ENCODE measurements at places on chromosomes 1 and 21.
A peak's percentile ranks its signal among the peaks of the same experiment; 100 is the strongest.

GRCh38 chr1:72286401-72286800 is 4.1 kb upstream of the NEGR1 start:
- DNase-seq: no peak

DNA sequence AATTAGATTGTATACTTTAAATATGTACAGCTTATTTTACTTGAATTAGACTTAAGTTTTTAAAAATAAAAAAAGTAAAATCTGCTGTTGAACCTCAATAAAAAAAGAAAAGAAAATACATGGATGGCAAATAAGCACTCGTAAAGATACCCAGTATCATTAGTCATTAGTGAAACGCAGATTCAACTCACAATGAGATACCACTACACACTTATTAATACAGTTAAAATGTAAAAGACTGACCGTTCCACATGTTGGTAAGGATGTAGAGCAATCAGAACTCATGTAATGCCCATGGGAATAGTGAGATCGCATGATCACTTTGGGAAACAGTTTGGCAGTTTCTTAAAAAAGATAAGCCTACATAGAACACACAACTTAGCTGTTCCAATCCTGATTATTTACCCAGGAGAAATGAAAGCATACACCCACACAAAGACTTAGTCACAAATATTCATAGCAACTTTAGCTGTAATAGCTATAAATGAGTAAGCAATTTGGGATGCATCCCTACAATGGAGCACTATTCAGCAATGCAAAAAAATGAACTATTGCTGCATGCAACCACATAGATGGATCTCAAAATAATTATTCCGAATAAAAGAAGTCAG is 7.3 kb downstream of the SH2D1B start:
- peak; percentile 35 for DNase-seq

DNA sequence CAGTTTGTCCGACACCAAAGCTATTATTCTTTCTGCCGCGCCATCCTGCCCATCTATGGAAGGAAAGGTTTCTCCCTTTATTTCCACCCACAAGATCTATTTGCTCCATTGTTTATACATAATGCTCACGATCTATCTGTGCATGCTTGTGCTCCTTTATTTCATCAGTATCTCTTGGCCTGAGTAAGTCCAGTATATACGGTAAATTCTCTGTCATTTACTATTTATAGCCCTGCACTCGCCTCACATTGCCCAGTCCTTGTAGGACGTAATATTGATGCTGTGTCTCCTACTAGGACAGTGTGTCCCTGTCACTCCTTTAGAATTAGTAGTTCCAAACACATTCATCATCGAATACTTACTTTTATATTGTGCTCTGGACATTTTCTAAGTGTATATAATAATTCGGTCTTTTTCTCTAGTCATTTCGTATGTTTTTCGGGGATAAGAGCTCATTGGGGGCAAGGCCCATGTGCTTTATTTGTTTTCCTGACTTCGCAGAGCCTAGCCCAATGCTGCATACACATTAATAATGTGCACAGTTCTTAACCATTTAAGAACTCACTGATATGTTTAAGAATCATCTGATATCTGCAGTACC is 3.1 kb upstream of the NID1 start:
- DNase-seq: no peak

DNA sequence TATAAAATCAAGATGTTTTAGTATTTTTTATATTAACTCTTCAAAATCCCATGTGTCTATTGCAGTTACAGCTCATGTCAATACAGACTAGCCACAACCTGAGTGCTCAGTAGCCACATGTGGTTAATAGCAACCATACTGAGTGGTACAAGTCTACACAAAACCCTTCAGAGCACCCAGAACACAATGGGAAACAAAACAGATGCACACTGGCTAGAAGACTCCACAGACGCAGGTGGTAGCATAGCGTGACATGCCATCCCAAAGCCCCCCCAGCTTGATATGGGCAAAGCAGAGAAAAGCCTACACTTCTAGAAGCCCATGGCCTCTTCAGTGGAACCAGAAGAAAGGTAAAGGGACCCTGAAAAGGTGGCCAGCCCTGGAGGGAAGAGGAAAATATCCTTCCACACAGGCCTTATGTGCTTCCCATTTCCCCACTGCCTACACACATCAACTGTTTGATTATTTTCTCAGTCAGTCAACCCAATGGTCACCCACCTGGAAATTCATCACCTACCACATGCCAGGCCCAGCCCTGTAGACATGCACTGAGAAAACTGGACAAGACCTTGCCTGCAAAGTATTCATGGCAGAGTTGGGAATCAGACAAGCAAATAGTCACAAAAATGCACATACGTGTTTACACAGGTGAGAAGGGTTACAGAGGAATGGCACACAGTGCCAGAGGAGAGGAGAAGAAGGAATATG is 175.0 kb downstream of the VAV3 start:
- no peak for DNase-seq

DNA sequence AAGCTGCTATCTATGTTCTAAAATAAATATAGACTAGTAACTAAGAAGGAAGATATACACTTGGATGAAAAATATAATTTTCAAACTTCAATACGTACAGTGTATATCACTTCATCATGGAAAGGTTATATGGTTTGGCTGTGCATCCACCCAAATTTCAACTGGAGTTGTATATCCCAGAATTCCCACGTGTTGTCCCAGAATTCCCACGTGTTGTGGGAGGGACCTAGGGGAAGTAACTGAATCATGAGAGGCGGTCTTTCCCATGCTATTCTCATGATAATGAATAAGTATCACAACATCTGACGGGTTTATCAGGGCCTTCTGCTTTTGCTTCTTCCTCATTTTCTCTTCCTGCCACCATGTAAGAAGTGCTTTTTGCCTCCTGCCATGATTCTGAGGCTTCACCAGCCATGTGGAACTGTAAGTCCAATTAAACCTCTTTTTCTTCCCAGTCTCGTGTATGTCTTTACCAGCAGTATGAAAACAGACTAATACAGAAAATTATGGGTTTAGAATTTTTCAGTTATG is 10.7 kb downstream of the NEGR1 start:
- no peak for DNase-seq

DNA sequence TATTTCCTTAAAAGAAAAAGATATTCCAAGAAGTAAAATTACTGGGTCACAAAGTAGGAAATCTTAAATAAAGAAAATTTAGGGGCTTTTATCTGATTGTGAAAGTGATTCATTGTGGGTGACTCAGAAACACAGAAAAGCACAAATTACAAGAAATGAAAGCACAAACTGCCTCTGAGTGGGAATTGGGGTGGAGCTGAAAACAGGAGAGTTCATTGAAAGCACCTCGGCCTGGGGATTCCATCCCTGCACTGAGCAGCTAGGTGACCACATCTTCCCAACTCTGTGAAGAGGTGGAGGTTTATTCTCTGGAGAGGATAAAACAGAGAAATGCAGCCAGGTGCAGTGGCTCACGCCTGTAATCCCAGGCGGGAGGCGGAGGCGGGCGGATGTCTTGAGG is 7.4 kb downstream of the GJA4 start:
- DNase-seq: no peak

- DNase-seq: no peak
Observed at GRCh38 chr1:150575072-150575489, 4.3 kb downstream of the MCL1 start.

DNA sequence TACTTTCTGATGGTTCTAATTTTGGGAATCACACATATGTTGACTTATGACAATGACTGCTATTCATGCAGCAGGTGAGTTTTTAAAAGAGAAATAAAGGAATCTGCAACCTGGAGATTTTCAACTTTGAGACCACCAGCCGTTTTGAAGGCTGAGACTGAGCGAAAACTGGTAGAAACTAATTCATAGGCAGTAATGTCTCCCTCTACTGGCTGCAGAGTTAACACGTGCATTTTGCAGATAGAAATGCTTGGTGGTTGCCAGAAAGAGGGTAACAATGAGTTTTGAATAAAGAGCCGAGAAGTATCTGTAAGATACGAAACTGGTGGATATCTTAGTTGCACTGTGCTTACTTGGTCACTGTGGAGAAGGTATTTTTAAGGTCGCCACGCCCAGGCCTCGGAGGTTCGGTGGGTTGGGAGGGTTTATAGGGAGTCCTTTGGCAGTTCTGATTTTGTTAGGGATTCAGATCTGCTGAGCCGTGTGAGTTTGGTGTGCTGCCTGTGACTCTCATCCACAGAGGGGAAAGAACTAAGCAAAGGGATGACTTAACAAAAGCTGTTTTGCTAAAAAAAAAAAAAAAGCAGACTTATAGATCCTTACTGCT is 83.0 kb downstream of the RYR2 start:
- no peak for DNase-seq

GRCh38 chr1:205714190-205714905 is 34.0 kb upstream of the SLC45A3 start:
- DNase-seq: no peak

DNA sequence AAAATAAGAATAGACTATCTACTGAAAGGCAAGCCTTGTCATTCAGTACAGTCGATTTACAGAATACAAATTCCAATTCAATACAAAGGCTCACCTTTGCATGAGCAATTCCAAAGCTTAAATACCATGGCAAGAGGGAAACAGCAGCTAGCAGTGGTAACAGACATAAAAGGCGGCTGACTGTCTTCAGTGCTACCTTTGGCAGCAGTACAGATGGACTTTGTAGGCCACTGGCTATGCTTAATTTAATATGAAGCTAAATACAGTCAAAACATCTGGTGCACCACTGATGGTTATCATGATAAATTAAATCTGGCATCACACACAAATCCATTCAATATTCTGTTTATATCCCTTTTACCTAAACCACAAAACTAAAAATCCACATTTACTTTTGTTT is 62.4 kb downstream of the RERE start:
- no peak for DNase-seq

DNA sequence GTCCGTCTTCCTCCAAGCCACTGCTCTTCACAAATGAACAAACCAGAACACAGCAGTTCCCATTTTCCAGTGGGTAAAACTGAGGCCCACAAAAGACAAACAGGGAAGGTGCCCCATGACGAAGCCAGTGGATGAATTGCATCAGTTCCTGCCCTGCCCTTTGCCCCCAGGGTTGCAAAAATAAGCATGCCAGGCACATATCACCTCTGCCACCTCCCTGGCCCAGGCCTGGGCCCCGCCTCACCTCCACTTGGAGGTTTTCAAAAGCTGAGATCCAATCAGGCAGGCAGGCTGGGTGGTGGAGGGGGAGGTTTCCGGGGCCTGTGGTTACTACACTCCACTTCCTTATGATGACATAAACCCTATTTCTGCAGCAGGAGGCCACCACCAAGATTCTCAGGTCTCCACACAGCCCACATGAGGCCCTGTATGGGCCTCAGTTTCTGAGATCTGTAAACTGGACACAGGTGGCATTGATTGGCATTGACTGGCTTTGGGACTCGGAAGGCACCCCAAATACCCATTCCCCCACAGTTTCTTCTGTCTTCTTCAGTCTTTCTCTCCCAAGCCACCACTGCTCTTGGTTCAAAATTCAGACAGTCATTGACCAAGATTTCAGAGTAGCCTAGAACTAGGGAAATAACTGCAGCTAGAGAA is 4.1 kb downstream of the KIF21B start:
- peak; percentile 23 for DNase-seq

GRCh38 chr1:34736692-34737091 is 18.2 kb upstream of the GJB5 start:
- no peak for DNase-seq

DNA sequence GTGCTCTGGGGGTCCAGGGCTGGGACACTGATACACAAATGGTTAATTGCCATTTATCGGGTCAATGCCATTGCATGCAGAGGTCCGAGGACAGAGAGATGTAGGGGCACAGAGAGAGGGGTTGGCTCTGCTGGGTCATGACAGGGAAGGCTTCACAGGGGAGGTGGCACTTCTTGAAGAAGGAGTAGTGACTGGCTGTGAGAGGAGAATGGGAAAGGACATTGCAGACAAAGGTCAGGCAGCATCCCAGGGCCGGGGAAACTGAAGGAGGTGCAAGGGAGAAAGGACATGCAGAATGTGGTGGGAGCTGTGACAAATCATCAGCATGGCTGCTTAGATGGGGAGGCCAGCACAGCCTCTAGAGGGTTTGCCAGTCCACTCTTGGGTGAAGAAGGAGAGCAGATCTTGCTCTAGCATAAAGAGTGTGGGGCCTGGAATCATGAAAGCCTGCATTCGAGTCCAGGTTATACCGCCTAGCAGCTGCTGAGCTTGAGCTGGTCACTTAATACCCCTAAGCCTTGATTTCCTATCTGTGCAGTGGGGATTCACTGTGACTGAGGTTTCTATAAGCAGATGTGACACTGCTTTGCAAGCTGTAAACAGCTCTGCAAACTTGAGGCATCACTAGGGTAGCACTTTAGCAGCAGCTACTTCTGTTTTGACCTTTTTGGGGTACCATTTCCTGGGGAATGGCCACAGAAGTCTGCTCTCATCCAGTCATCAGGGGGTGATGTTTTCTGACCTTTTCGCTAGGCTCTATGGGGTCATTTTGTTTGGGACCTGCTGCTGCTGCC is 59.2 kb upstream of the EPS8L3 start:
- no peak for DNase-seq

DNA sequence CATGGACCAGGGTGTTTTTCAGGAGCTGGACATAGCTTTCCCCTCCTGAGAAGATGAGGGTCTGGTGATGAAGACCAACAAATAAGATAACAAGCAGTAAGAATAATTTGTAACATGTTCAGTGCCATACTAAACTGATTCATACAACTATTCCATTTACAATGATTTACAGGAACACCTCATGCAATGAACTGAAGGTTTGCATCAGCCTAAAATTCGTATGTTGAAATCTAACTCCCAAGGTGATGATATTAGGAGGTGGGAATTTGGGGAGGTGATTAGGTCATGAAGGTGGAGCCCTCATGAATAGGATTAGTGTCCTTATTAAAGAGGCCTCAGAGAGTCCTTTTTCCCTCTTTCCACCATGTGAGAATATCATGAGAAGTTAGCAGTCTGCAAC is 15.9 kb upstream of the NIBAN1 start:
- DNase-seq: no peak

DNA sequence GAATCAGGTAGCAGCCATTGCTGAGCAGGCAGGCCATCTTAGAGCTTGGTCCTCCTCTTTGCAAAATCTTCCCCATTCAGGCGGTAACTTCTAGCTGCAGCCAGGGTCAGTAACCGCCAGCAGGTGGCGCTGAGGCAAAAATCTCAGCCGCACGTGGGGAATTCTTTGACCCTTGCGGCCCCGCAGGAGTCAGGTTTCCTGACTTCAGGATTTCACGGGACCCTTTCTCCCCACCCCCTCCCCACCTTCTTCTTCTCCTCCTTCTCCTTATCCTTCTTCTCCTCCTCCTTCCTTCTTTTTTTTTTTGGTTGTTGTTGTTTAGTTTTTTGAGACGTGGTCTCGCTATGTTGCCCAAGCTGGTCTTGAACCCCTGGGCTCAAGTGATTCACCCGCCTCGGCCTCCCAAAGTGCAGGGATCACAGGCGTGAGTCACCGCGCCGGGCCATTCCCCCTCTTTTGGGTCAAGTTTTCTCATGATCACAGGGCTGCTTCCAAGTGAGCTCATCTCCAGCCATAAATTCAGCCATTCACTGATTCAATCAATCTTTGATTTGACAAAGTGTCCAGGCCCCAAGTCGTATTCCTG is 33.4 kb upstream of the TENT5B start:
- peak; percentile 33 for DNase-seq

GRCh38 chr1:221031458-221032203 is 152.4 kb downstream of the HLX start:
- no peak for DNase-seq

- DNase-seq: no peak
Observed at GRCh38 chr21:45590726-45591618, 48.7 kb upstream of the SLC19A1 start.

GRCh38 chr21:38857152-38857825 is 51.6 kb downstream of the ETS2 start:
- no peak for DNase-seq

- no peak for DNase-seq
Observed at GRCh38 chr1:33060579-33061083, 20.3 kb upstream of the AZIN2 start.

- DNase-seq: no peak
Observed at GRCh38 chr1:96482616-96483015, 239.0 kb upstream of the PTBP2 start.

Measured in HS-5 (cell line).